Activated naive CD8-positive, alpha-beta T cell treated with anti-CD3 and anti-CD28 coated beads, Interleukin-2, amount 10 ng/mL, durations not matched to agents 7 days and 5 days (primary cell): ENCODE measurements at places on chromosomes 3 and 15.

DNA sequence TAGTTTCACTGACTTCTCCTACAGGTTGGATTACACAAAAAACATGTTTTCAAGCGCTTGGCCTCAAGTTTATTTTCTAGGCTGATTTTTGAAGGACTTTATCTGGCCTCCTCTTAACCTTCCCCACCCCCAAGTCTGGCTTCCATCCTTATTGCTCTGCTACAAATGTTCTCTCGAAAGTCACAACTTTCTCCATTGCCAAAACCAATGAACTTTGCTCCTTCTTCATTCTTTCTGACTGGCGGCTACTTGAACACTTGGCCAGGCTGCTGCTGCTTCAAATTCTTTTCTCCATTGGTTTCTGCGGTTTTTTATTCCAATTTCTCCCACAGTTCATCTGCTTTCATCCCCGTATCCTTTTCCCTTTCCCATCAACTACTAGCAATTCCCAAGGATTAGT is 106.6 kb downstream of the TOP2B start:
- no peak for DNase-seq

- no peak for DNase-seq
Observed at GRCh38 chr15:93168910-93169309, 79.9 kb upstream of the RGMA start.

DNA sequence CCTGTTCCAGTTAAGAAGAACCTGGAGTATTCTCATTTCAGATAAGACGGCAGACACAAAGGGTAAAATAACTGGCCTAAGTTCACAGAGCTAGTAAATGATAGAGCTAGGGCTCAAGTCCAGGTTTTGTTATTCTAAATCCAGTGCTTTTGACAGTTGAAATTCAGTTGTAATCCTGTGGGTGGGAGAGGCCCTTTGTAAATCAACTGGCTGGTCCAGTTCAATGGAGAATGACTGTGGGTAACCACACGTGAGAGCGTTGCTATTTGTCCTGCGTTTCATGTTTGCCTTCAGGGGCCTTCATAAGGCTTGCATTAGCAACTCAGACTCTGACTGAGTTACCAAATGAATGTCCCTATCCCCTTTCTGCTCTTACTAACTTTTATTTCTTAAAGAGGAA is 24.2 kb upstream of the CD96 start:
- DNase-seq, result no peak

DNA sequence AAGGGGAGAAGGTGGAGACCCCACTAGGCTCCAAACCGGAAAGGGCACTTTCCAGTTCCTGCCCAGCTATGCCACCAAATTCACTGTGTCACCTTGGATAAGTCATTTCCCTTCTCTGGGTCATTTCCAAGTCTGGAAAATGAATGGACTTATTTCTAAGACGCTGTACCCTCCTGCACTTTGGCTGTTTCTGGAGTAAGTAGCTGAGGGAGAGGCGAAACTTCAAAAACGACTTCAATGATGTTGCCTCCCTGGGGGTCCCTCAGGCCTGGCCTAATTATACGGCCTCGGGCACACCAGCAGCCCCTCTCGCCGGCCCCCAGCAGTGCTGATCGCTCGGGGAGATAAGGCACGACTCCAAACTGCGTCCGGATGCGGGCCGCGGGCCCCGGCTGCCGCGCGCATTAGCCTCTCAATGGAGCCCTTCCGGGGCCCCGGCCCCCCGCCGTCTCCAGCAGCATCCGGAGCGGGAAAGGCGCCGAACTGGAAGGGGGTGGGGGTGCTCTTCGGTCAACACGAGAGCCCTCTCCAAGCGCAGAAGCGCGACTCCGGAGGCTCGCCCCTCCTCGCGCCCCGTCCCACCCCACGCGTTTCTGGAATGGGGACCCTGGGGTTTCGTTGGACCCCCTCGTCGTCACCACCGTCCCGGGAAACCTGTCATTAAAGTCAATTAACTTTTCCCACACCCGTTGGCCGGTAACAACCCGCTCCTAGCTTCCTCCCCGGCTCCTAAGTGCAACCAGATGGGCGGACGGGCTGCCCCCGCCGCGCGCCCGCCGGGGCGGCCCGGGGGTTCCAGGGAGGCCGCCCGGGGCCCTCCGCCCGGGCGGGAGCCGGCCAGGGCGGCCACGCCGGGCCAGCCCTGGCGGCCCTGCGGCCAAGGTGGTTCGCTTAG is 4.8 kb downstream of the HES1 start:
- DNase-seq, result peak; percentile 60

GRCh38 chr3:113157408-113158030 is 53.8 kb upstream of the BOC start:
- DNase-seq, result no peak

DNA sequence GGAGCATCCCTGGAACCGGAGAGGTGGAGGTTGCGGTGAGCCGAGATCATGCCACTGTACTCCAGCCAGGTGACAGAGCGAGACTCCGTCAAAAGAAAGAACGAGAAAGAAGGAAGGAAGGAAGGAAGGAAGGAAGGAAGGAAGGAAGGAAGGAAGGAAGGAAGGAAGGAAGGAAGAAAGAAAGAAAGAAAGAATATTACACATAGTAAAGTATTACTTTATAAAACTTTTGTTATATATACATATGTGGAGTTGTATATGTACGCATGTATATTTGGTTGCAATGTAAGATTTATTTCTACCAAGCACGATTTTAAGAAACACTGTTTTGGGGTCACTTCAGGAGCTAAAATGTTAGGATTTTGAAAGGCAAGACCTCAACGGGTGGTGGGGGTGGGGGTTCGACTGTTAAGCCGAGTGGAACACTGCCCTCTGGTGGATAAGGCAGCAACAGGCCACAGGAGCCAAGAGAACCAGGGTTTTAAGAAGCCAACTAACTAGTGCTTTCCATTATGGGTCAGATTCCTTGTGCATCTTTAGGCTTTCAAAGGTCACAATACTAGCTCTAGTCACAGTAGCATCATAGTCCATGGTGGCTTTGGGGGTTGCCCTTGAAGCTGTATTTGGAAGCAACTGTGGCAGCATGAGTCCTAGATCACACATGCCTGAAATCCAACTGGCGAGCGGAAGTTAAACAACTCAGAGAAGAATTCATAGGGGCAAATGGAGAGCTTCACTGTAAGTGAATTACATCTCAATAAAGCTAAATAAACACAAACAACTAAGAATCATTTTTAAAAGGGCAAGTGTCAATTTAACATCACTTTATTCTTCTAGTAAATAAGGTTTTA is 22.5 kb downstream of the GLB1 start:
- peak; percentile 57 for DNase-seq

GRCh38 chr3:159898147-159898546 is 90.5 kb upstream of the IL12A start:
- no peak for DNase-seq

DNA sequence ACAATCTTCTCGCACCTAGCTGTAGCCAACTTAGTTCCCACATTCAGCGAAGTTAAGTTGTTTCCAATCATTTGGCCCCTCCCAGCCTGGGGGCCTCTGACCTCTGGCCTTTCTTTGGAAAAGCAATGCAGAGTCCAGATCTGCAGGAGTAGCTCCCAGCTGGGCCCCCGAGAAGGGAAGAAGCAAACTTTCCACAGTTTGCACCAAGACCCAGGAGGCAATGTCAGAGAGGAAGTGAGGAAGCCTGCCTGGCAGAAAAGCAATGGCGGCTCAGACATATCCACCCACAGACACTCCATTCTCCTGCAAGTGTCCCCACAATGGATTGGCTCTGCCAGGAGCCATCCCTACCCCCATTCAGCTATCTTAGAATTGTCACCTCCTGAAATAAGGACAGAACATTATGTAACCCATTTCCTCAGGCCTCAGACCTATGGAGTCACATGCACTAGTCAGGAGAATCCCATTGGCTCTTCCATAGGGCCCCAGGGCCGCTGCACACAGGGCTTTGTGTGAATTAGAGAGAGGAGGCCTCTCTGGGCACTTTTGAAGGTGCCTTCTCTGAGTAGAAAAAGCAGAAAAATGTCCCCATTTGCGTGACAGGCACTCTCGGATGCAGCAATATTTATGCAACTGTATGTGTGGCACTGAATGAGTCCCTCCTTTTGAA is 3.0 kb upstream of the BUB1B start:
- no peak for DNase-seq

DNA sequence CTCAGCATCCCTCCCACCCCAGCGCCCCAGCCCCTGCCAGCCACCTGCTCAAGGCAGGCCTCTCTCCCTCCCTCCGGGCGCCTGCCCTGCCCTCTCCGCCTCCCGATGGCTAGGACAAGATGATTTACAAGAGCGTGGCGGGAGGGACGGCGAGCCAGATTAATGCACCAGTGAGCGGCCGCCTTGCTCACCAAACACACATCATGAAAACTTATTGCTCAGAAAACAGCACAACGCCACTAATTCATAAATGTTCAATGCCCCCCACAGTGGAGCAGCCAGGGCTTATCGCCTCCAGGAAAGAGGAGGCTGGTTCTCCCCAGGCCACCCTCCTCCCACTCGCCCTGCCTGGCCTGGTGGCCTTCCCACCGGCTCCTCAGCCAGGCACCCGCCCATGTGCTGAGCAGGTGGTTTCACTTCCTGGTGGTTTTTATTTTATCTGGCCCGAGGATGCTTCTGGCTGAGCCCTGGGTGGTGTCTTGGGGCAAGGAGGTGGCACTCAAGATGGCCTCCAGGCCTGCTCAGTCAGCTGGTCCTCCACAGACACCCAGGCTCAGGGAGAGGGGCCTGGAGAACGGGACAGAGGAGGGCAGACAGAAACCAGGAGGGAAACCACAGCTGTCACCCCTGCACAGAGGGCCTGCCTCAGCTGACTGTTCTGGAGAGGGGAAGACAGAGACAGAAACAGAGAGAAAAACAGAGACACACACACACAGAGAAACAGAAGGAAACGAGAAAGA is 284.9 kb downstream of the UACA start:
- DNase-seq, result no peak

GRCh38 chr15:38647683-38648082 is 83.1 kb upstream of the RASGRP1 start:
- DNase-seq, result no peak

GRCh38 chr15:47397655-47398054 is 319.6 kb upstream of the SEMA6D start:
- no peak for DNase-seq

DNA sequence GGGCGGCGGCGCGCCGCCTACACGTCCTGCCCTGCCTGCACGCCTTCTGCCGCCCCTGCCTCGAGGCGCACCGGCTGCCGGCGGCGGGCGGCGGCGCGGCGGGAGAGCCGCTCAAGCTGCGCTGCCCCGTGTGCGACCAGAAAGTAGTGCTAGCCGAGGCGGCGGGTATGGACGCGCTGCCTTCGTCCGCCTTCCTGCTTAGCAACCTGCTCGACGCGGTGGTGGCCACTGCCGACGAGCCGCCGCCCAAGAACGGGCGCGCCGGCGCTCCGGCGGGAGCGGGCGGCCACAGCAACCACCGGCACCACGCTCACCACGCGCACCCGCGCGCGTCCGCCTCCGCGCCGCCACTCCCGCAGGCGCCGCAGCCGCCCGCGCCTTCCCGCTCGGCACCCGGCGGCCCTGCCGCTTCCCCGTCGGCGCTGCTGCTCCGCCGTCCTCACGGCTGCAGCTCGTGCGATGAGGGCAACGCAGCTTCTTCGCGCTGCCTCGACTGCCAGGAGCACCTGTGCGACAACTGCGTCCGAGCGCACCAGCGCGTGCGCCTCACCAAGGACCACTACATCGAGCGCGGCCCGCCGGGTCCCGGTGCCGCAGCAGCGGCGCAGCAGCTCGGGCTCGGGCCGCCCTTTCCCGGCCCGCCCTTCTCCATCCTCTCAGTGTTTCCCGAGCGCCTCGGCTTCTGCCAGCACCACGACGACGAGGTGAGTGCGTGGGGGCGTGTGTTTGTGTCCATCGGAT is 602 bp downstream of the TRIM71 start:
- peak; percentile 39 for DNase-seq

DNA sequence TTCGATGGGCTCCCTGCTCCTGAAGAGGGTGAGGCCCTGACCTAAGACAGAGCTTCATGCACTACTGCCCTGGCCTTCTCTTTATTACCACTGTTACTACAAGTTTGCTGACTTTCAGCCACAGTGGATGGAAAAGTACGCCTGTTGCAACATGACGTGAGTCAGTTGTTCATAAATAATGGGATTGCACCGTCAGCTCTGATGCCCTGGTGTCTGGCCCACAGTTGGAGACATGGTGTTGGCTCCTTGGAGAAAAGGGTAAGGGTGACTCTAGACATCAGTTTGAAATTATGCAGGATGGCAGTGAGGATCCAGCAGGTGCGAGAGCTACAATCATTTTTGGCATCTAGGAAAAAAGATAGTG is 5.5 kb downstream of the PAQR5 start:
- no peak for DNase-seq

- no peak for DNase-seq
Observed at GRCh38 chr3:183587336-183587735, 31.8 kb upstream of the KLHL6 start.

DNA sequence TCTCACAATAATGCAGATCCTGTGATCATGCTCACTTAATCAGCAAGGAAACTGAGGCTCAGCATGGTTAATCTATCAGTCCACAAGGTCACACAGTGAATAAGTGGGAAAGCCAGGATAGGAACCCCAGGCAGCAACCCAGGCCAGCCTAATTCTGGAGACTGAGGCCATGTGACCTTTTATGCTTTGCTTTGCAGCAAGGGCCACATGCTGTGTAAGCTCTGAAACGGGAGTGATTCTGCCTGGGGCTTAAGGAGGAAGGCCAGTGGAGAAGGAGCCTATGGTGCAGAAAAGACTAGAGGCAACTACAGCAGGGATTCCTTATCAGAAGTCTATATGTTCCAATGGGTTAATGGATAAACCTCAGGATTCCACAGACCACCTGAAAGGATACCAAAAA is 157.6 kb upstream of the PPP2R3A start:
- DNase-seq, result no peak

- DNase-seq, result no peak
Observed at GRCh38 chr3:60216462-60217075, 1034.7 kb downstream of the FHIT start.

DNA sequence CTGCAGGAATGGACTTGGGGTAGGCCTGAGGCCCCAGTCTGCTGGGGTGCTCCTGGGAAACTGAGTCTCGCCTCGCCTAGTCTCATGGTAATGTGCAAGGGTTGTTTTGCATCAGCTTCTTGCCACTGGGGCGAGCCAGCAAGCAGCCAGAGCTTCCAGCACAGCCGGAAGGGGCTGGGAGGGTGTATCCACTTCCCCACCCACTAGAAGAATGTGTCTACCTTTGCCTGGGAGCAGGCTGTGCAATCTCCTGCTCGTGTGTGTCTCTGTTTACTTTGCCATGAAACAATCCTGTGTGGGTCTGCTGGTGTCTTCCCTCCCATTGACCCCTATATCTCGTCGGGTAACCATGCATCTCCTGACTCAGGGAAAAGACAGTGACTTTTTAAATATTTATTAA is 21.8 kb upstream of the ERICH6 start:
- no peak for DNase-seq

DNA sequence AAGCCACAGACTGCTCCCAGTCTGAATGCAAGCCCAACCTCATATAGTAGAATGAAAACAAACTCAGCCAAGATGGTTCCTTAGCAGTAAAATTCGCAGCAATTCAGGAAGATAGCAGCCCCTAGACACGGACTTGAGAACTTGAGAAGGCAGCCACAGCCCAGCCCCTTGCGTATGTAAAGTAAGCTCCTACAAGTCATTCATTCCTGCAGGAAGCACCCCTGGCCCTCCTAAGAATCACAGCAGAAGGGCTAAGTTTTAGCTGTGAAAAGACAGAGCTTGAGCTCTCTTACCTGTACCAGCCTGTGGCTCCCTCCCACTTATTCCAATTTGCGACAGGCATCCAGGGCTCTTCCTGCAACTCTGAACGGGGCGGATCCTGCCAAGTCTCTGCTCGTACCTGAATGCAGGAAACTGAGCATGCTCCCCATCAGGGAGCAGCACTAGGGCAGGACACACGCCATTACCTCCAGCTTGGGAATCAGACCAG is 136.4 kb downstream of the MAGI1 start:
- no peak for DNase-seq

GRCh38 chr3:52270252-52270754 is 8.1 kb downstream of the WDR82 start:
- DNase-seq, result peak; percentile 29
